ENCODE measurements at places on chromosomes 4 and X. TPM values are rescaled to one million over a fixed set of nuclear protein-coding genes. Genes with fewer than 3 reads are reported as not detected.

DNA sequence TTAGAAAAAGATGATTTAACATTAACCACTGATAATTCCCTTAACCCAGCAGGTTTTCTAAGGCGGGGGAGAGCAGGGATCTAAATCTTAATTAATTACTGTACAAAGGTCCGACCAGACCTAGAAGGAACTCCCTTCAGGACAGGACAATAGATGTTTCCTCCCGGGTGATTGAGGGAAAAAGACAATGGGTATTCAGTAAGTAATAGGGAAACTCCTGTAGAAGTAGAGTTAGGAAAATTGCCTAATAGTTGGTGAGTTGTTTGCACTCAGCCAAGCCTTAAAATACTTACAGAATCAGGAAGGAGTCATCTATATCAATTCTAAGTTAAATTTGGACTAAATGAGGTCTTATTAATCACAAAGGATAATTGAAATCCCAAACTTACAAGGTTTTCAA lies 5.8 kb upstream of the SRD5A3 start:
- no peak for DNase-seq

- peak; percentile 65 for DNase-seq
Measured at GRCh38 chr4:147732518-147733235, 789 bp downstream of the ARHGAP10 start.

- DNase-seq, result no peak
Measured at GRCh38 chrX:53583571-53583970, 102.9 kb downstream of the HUWE1 start.

DNA sequence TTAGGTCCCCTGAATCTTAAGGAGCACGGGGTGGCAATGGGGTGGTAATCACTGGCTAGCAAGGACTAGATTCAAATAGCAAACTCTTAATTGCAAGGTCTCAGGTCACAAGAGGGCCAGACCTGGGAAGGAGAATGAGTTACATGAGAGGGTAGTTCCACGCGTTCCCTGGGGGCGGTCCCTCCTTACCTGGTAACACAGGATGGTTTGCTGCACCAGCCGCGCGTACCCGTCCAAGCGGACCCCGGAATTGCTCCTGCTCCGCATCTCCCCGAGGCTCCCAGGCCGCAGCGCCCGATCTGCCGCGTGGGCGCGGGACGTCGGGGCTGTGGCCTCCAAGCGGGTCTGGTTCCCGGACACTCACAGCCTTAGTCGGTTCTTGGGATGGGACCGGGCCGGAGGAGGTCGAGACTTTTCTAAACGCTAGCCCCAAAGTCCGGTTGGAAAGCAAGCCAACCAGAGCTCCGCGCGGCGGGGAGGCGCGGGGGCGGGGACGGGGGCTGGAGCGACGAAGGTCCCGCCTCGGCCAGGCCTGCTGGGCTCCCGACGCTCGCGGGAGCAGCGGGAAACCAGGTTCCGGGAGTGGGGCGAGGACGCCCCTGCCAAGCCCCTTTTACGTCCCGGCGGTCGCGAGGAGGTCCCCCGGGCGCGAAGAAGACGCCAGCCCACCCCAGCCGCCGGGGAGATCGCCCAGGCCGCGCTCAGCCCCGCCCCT lies at the start of gene PHKA2:
PHKA2 (minus strand) TSS at position 449 of the 715 bp plus-strand sequence; CDS start at position 267, 182 bp downstream.
- peak; percentile 50 for DNase-seq

Gene STPG2
- 0.14 TPM for total RNA-seq

- DNase-seq, result no peak
Measured at GRCh38 chr4:38082424-38083385, 122.5 kb downstream of the PTTG2 start.

Gene TEX13C
- not detected for total RNA-seq

- no peak for DNase-seq
Measured at GRCh38 chr4:66062921-66063320, 392.6 kb upstream of the EPHA5 start.

GRCh38 chr4:78689700-78690323 lies 86.3 kb upstream of the BMP2K start:
- no peak for DNase-seq

- no peak for DNase-seq
Measured at GRCh38 chr4:8492174-8492573, 51.6 kb downstream of the TRMT44 start.

DNA sequence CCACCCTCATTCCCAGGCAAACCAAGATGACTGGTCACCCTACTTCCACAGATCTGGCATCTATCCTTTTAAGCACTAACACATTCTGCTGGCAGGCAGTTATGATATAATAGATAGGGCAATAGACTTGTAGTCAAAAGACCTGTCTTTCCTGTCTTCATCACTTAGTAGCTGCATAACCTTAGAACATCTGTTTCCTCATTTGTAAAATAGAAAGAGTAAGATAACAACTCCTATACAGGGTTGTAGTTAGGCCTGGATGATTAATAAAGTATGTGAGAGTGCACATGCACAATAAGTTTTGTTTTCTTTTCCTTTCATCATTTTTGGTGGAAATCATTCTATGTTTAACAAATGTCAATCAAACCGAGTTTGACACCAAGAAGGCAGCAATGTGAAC lies 72.1 kb downstream of the GPR82 start:
- no peak for DNase-seq

DNA sequence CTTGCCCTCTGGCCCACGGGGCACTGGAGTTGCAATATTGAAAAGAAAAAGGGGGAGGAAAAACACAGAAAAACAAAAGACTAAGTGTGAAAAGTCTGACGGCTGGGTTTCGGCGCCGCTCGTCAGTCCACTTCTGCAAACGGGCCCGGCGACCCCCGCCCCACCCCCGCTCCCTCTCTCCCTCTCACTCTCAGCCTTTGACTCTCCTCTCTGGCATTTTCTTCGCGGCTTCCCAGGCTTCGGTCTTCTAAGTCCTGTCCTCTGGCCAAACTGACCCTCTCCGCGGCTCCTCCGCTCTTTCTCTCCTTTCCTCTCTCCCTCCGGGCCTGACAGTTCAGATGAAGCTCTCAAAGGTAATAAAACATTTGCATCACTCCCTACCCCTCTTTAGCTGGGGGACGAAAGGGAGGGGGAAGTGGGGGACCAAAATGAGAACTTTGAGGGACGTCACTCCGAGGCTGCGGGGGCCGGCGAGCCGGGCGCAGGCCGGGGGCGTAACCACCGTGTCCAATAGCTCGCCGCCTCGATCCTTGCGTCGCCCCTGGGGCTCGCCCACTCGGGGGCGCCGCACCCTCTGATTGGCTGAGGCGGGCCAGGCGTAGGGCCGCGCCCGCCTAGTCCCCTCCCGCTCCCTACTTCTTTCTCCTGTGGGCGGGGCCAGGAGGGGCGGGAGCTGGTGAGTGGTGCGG lies at the start of gene NKX6-1:
NKX6-1 (minus strand) TSS at position 358 of the 689 bp plus-strand sequence. CDS start 1,064 bp downstream, outside the sequence.
- DNase-seq, result peak; percentile 62

- no peak for DNase-seq
Measured at GRCh38 chrX:9638871-9639270, 126.8 kb downstream of the GPR143 start.

DNA sequence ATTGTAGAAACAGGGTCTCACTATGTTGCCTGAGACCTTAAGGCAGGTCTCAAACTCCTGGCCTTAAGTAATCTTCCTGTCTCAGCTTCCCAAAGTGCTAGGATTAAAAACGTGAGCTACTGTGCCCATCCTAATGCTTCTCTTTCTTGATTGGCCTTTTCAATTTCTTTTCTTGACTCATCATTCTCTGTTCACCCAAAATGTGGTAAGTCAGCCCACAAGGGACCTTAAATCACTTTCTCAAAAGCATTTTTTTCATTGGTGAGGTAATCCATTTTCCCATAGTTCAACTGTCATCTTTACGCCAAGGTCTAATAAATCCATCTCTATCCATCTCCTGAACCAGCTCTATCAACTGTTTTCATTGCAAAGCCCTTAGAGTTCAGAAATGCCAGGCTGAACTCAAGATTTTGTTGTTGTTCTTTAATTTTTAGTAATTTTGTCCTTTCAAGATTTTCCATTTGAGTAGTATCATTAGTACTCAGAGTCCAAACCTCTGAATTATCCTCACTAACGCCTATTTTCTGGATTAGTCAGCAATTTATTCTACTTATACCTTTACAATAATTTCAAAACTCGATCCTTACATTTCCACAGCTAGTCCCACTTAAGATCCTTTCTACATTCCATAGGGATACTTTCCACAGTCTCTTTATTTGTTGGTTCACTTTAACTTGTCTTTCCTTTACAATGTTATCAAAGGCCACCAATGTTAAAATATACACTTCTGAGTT lies 528.6 kb downstream of the IL15 start:
- no peak for DNase-seq

Gene PPARGC1A
- total RNA-seq, result 6.2 TPM

DNA sequence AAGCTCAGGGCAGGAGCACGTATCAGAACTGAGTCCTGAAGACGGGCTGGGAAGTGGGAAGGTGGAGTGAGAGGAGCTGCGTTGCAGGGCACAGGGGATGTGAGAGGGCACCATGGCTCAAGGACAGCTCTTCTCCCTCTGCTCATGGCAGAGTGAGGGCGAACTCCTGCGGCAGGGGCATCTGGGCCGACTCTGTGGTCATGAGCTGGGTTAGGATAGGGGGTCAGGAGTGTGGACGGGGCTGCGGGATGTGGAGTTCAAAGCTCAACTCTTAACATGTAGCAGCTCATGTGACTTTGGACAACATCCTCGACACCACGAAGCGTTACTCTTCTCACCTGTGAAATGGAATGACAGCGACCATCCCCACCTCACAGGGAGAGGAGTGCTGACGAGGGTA lies 19.4 kb upstream of the SORCS2 start:
- DNase-seq, result no peak

- no peak for DNase-seq
Measured at GRCh38 chr4:168815379-168816345, 194.4 kb downstream of the CBR4 start.

GRCh38 chrX:12791257-12792228 lies at the start of gene PRPS2:
TSS of gene PRPS2 (plus strand) at chrX:12791412. CDS start at chrX:12791498, 86 bp downstream.
- DNase-seq, result peak; percentile 20

DNA sequence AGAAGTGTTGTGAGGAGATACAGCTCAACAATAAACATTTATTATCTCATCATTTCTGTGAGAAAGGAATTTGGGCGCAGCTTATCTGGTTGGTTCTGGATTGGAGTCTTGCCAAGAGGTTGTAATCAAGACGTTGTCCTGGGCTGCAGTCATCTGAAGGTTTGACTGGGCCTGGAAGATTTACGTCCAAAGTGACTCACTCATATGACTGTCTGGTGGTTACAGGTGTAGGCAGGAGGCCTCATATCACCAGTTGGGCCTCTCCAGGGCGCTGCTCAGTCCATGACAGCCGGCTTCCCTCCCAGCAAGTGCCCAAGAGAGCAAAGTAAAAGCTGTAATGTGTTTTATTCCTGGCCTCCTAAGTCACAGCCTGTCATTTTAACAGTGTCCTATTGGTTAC lies 106.3 kb downstream of the USP46 start:
- DNase-seq, result no peak

GRCh38 chr4:172124656-172125308 lies 311.6 kb downstream of the GALNTL6 start:
- DNase-seq, result no peak

Gene ZNF185
- 9.5 TPM for total RNA-seq
